Motor neuron (in vitro differentiated cells): ENCODE measurements at places on chromosomes 7 and 10.

- ATAC-seq, result peak; percentile 19
These were observed 37.0 kb upstream of the PDCD4 start for GRCh38 chr10:110834629-110835301.

GRCh38 chr10:110892602-110893288 is 21.0 kb downstream of the PDCD4 start:
- ATAC-seq, result no peak

GRCh38 chr10:23338886-23339285 is 5.7 kb downstream of the C10orf67 start:
- ATAC-seq, result no peak

- ATAC-seq, result no peak
These were observed 34.9 kb upstream of the TMEM248 start for GRCh38 chr7:66886152-66886551.

DNA sequence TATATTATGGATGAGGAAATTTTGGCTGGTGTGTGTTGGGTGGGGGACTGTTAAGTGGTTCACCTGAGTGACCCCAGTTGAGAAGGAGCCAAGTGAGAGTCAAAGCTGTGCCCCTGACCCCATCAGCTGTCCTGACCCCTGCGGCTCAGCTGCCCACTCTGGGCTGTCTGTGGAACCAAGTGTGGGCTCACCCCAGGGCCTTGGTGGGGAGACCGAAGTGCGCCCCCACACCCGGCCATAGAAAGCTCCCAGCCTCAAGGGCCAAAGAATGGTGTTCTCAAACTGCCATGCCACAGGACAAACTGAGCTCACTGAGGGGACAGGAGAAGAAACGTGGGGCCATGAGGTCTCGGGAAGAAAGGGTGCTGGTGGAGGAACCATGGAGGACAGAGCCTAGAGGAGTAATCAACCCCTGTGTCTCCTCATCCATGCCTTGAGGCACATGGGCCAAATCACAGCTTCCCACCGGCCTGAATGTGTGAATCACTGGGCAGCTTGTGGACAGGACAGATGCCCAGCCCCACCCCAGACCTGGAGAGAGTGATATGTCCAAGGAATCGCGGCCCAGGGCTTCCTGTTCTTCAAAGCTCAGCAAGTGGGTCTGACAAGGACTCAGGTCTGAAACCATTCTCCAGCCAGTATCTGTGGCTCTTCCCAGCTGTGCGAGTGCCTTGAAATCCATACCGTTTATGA is 86.2 kb upstream of the CACUL1 start:
- ATAC-seq, result no peak

GRCh38 chr10:131708225-131708880 is 192.5 kb upstream of the PPP2R2D start:
- no peak for ATAC-seq

DNA sequence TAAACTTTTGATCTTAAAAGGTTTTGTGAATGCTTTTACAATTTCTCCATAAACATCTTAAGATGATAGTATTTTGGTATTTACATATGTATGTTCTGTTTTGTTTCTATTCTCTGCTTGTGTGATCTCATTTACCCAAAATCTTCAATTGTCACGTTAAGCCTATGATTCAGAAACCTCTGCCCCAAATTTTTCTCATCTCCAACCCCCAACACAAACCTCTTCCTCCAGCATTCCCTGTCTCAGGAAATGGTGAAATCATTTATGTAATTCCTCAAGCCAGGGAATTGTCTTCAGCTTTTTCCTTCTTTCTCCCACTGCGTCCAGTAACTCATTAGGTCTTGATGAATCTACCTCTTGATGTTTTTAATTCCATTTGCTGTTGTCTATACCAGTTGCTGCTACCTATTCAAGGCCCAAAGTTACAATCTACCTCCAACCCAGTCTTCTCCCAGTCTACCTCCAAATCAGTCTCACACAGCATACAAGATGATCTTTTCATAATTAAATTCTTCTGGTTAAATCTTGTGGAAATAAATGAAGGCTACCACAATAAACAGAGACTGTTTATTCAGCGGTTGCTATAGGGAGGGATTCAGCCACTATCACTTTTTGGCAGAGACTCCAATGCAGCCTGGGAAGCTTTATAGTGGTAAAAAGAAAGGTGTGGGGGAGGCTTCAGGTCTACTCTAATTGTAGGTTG is 5.8 kb downstream of the CFAP69 start:
- no peak for ATAC-seq

GRCh38 chr10:117175215-117175900 is 21.9 kb upstream of the KCNK18 start:
- ATAC-seq, result peak; percentile 70

DNA sequence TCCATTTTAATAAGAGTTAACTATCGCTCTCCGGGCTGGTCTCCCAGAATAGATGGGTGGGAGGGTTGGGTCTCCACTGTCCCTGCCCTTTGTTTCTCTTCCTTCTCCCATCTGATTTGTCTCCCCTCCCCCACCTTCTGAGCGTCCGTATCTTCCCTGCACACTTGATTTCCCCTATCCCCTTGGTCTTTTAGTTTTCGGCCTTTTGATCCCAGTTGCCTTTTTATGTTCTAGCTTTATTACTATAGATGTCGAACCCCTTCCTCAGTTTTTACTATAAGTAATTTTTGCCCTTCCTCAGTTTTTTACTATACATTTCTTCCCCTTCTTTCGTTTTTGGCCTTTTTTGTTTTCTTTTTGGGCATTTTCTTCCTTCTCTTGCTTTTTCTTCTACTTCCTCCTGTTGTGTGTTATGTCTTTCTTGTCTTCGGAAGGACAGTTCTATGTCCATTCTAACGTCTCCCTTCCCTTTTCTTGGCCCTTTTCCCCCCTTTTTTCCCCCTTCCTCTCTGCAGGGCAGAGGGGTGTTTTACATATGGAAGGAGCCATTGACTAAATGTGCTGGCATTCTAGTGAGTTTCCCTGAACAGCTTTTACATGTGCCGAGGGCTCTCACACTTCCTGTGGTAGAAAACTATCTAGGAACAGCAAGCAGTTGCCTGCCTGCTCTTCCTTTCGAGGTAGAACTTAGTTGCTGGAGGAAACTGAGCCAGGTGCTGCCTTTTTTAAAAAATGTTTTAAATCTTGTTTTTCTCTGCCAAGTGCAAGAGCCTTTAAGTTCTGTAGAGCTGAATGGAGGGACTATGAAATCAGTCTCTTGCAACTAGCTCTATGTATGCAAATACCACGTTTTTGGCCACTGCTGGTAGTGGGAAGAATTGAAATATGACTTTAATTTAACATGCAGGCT is 2.8 kb downstream of the TET1 start:
- ATAC-seq, result peak; percentile 8

DNA sequence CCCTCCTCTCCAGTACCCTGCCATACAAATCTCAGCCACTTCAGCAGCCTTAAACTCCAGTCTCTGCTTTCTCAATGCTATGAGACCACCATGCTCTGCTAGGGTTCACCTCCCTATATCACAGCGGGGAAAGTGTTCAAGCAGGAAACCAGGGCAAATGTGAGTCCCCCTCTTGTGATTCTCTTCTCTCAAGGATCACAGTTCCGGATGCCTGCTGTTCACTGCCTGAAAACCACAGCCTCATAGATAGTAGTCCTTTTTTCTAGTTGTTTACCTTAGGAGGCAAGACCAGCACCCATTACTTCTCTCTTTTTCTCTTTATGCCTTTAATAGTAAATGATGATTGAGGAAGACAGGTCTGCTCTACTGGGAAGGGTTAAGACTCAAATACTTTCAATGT is 100.8 kb downstream of the SGMS1 start:
- ATAC-seq, result no peak

- ATAC-seq, result peak; percentile 23
These were observed 329 bp downstream of the NOLC1 start for GRCh38 chr10:102152545-102152890.

- ATAC-seq, result no peak
These were observed 17.4 kb downstream of the DLG5 start for GRCh38 chr10:77909021-77909748.

- no peak for ATAC-seq
These were observed 5.0 kb upstream of the FAM20C start for GRCh38 chr7:187227-187927.

DNA sequence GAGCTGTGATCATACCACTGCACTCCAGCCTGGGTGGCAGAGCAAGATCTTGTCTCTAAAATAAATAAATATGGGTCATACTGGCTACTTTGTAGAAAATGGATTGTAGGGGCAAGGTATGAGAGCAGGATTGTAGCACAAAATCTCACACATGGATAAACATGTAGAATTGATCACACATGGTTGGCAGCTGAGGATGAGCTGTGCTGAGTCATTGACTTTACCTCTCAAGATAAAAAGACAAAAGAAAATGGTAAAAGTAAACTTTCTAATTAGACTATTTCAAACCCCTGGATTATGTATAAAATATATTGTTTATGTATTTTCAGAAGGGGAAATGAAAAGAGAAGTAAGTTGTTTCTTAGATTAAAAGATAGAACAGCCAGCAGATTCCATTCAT is 69.3 kb downstream of the APBB1IP start:
- no peak for ATAC-seq

- no peak for ATAC-seq
These were observed 116.3 kb upstream of the PPP2R2D start for GRCh38 chr10:131784363-131785120.

DNA sequence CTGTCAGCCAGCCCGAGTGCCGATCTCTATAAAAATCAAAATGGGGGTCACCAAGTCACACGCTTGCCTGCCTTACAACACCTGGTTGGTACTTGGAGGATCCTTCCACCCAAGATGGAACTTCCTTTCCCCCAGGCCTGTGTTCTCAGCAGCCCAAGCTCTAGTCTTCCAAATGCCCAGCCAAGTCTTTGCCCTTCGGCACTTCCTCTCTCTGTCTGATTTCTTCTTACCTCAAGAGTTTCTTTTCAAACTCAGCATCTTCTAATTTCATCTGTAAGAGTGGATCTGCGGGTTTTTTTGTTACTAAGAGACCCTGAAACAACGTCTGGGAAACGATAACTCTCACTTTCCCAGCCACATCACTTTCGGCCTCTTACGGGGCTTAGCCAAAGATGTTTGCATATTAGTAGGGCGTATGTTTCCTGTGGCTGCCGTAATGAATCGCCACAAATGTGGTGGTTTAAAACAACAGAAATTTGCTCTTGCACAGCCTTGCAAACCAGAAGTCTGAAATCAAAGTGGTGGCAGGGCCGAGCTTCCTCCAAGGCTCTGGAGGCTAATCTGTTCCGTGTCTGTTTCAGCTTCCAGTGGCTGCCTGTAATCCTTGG is 219.9 kb downstream of the TCF7L2 start:
- ATAC-seq, result no peak

DNA sequence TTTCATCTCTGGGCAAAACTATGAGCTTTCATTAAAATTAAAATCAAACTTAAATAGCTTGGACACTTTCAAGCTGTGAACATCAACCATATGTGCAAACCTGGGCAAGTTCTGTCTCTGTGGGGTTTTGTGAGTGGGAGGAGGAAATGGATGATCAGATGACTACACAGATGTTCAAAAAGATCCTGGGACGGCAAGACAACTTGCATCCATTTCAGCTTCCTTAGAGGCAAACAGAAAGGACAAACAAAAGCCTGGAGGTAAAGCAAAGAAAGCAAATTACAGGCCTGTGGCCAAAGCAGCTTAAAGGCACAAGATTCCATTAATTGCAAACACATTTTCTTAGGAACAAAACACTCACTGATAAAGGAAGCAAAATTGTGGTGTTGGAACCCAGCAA is 222.2 kb downstream of the NEBL start:
- ATAC-seq, result no peak

GRCh38 chr10:102712843-102713538 is 1.2 kb downstream of the ARL3 start:
- ATAC-seq, result no peak

DNA sequence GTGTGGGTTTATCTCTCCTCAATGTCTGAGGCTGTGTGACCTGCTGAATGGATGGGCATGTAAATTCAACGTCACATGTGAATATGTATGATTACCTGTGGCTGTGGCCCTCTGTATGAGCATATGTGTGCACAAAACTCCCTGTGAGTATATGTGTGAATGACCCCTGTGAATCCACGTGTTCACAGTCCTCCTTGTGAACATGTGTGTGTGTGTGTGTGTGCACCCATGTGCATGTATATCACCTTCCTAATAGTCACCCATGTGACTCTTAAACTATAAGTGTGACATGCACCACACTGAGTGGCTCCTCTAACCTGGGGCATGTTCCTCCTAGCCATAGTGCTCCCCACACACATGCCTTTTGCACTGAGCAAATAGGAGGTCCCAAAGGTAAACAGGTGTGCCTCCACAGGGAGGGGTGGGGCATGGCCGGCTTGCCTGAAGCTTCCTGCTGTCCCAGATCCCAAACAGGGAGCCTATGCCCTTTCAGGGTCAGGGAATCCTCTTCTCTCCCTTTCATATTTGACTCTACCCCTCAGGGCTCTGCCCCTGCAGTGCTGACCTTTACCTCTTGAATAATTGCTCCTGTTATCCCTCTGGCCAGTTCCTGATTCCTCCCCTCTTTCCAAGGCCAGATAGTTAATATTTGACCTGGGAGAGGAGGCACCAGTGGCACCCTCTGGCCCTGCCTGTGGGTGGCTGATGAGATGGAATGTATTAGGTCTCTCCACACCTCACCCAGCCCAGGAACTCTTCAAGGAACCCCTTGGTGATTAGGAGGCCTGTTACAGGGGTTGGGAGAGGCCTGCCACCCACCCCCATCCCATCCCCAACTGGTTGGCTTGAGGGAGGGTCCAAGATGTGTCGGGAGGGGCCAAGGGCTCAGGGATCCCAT is 1.9 kb downstream of the SEMA4G start:
- no peak for ATAC-seq

DNA sequence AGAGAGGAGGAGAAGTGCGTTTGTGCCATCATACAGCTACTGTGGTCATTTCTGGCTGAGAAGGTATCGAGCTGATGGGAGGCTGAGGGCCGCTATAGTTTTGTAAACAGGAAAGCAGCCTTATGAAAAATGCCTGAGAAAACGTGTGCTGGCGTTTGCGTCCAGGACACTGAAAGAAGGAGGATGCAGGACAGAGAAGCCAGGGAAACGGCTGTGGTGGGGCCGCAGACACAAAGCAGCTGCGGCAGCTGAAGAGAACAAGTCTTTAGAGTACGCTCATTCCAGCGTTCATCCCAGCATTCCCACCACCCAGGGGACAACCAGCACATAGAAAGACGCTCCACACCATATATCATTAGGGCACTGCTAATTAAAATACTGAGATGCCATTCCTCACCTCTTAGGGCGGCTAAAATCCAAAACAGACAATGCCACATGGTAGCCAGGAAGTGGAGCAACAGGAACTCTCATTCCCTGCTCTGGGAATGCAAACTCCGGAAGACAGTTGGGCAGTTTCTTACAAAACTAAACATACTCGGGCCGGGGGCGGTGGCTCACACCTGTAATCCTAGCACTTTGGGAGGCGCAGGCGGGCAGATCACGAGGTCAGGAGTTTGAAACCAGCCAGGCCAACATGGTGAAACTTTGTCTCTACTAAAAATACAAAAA is 18.4 kb downstream of the GNA12 start:
- ATAC-seq, result peak; percentile 32

- peak; percentile 54 for ATAC-seq
These were observed 5.5 kb downstream of the ANXA11 start for GRCh38 chr10:80199828-80200227.

GRCh38 chr10:95758351-95759025 is 2.5 kb downstream of the ENTPD1 start:
- ATAC-seq, result no peak

- ATAC-seq, result no peak
These were observed 433.6 kb downstream of the ACTR3B start for GRCh38 chr7:153193144-153193595.

- no peak for ATAC-seq
These were observed 89.6 kb upstream of the IFRD1 start for GRCh38 chr7:112360681-112361080.
